ENCODE measurements at places on chromosomes 5 and 9. TPM values are rescaled to one million over a fixed set of nuclear protein-coding genes. Genes with fewer than 3 reads are reported as not detected.

Gene BASP1
- total RNA-seq: 250 TPM

Gene FRRS1L
- not detected for total RNA-seq

Gene FAM151B
- total RNA-seq: 9.2 TPM

Gene TLX3
- total RNA-seq: not detected

Gene DMGDH
- 1.5 TPM for total RNA-seq

Gene GFRA3
- not detected for total RNA-seq

Gene TSSK1B
- 0.57 TPM for total RNA-seq

Gene SUSD3
- total RNA-seq: not detected

Gene TRIM7
- total RNA-seq: 3.4 TPM

Gene ADGRV1
- 0.66 TPM for total RNA-seq

Gene STK32A
- 1.4 TPM for total RNA-seq

Gene ITGA1
- 237 TPM for total RNA-seq

Gene CATSPER3
- not detected for total RNA-seq

Gene ALDOB
- total RNA-seq: not detected

Gene PRLR
- total RNA-seq: 0.22 TPM

Gene CCNH
- 83.6 TPM for total RNA-seq

Gene IFNA2
- not detected for total RNA-seq
